ENCODE measurements at places on chromosomes 4 and X.
A peak's percentile ranks its signal among the peaks of the same experiment; 100 is the strongest.

GRCh38 chr4:188695261-188695660, 556.0 kb downstream of the TRIML1 start:
- DNase-seq, result no peak

- no peak for DNase-seq
Observed at GRCh38 chr4:112753333-112753732, 116.4 kb downstream of the LARP7 start.

DNA sequence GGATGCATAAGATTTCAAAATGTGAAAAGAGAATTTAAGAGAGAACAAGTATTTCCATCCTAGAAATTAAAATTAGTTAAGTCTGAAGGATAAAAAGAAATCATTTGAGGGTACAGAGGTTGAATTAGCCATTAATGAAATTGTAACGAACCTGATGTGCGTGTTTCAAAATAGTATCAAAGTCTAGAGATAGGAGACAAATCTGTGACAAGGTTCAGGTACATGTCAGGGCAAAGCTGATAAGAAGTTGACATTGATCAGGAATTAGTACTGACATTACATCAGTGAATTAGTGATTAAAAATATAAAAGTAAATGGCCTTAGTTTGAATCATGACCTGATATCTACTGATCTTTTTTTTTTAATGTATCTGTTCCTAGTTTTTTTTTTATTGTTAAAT, 62.3 kb downstream of the UGT2B10 start:
- no peak for DNase-seq

- peak; percentile 48 for DNase-seq
Observed at GRCh38 chrX:7083468-7084396, 63.8 kb upstream of the STS start.

GRCh38 chrX:137195991-137196390, 162.2 kb upstream of the GPR101 start:
- no peak for DNase-seq

DNA sequence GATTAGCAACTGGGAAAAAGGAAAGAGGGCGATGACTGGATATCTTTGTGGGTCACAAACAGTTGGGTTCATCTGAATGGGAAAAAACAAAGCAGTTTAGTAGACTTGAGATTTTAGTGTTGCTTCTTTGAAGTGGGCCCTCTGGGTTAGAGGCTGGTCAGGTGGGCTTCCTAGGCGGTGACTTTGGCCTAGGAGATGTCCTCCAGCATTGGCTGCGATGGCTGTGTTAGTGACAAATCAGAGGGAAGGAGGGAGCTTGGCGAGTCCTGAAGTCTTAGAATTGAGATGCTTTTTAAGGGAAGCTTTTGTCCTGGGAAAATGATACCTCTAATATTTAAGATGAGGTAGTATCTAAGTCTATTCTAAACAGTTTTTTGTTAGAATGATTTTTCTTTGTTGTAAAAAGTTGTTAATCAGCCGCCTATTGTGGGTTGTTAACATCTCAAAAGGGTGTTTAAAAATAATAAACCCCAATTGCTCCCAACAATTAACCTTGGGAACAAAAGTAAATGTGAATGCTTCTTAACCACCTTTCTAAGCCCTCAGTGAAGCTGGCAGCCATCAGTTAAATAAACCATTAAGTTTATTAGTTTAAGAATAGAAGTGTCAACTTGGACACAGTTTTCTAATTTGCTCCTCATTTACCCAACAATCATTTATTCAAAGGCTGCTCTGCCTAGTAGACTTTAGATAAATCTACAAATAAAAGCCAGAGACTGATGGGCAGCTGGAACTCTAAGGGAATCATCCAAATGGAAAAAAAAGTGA, 31.7 kb downstream of the DLG3 start:
- no peak for DNase-seq

- no peak for DNase-seq
Observed at GRCh38 chrX:16825264-16826035, 39.2 kb downstream of the TXLNG start.

- DNase-seq, result no peak
Observed at GRCh38 chrX:35841872-35842271, 43.7 kb downstream of the MAGEB16 start.
